Fibroblast of lung (primary cell): ENCODE measurements at places on chromosomes 2 and 18. TPM values are rescaled to one million over a fixed set of nuclear protein-coding genes. Genes with fewer than 3 reads are reported as not detected.

DNA sequence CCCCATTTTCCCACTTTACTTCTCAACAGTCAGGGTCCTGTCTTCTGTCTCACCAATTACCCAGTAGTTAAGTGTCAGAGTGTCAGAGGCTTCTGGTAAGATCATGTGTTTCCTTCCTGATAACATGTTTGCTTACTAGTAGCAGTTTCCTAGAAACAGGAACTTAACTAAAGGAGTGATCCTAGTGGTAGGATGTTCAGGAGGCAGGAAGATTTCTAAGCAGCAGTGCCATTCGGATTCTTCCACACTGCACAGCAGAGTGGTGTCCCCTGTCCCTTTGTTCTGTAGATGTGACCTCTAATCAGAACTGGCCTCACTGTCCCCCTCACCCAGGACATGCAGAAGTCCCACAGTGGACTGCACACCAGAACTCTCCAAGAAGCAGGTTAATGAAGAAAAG, 221.8 kb upstream of the OSR1 start:
- no peak for DNase-seq
- H3K4me1 ChIP-seq: peaks cover 24% of the 10 kb centered on the region
- no peaks in the 10 kb centered on the region for H3K27me3 ChIP-seq
- peak overlapping the region; percentile 46 for H3K27ac ChIP-seq

DNA sequence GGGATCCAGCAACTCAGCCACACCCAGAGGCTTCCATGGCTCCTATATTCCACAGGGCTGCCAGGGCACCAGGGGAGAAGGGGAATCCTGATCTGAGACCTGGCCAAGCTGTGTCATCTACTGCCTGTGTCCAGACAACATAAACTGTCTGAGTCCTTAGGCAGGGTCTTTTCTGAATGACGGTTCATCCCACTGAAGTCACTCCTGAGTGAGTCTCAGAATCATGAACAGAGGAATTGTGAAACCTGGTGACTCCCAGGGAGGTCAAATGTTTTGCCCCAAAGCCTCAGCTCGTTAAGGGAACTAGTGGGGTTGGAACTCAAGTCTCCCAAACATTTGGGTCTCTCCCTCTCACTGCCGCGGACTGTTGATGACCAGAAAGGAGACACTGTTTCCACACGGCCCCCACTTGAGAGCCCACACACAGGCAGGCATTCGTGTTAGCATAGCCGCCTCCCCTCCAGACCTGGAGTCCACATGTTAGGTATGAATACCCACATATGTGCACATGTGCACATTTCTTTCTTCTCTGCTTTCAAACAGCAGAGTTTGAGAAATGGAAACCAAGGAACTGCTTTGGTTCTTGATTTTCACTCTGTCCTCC, 125.0 kb upstream of the MSH6 start:
- no peak overlapping the region for H3K4me3 ChIP-seq
- no peaks in the 10 kb centered on the region for H3K36me3 ChIP-seq
- DNase-seq: no peak
- H3K27ac ChIP-seq: no peak overlapping the region
- H3K27me3 ChIP-seq: no peaks in the 10 kb centered on the region
- no peaks in the 10 kb centered on the region for H3K4me1 ChIP-seq

DNA sequence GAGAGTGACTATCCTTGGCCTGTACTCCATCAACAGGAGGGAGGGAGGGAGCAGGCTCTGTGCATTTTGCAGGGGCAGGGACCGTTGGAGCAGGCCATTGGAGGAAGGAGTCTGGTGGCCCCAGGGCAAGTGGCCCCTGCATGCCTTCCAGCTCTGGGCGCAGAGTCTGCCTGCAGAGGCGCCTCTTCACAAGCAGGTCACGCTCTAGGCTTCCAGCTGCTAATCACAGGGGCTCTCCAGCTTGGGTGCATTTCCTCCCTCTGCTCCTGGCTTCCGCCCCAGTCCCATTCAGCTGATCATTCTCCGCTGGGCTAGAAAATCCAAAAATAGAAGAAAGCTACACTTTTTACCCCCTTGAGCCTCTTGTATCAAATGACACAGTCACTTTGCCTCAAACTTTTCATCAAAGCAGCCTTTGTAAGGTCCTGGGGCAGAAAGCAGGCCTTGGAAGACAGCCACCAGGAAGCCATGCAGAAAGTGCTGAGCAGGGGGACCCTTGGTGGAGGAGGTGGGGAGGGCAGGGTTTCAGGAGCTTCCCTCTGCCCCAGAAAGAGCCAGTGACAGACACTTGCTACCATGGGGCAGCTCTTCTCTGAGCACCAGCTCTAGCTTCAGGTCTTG, 11.3 kb downstream of the TMEM247 start:
- no peak overlapping the region for H3K27ac ChIP-seq
- H3K4me1 ChIP-seq: peaks cover 22% of the 10 kb centered on the region
- no peaks in the 10 kb centered on the region for H3K36me3 ChIP-seq

DNA sequence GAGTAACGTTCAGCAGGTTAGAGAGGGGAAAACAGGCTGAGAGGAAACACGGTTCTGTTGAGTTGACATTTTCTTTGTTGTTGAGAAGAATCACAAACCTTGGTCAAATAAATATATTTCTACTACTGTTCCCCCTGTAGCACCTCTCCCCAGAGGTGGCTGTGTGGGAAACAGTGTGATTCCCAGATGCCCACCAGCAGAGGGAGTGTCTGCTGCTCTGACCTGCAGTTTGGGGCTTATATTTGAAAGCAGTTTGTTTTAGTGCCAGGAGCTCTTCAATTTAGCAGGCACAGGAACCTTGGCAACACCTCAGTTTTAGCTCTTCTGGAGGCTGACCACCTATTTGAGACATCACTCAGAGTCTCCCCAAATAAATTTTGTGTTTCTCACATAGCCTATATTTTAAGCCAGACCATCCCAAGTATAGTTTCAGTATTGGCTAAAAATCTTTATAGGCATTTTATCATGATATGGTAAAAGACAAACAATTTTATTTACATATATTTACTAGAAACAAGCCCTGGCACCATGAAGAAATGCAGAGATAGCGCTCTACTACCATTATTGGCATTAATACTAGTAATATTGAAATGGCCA, 75.7 kb downstream of the PIK3C3 start:
- no peaks in the 10 kb centered on the region for H3K27me3 ChIP-seq
- no peak overlapping the region for H3K27ac ChIP-seq
- no peak for DNase-seq
- peaks cover 2% of the 10 kb centered on the region for H3K36me3 ChIP-seq
- no peak overlapping the region for H3K4me3 ChIP-seq

DNA sequence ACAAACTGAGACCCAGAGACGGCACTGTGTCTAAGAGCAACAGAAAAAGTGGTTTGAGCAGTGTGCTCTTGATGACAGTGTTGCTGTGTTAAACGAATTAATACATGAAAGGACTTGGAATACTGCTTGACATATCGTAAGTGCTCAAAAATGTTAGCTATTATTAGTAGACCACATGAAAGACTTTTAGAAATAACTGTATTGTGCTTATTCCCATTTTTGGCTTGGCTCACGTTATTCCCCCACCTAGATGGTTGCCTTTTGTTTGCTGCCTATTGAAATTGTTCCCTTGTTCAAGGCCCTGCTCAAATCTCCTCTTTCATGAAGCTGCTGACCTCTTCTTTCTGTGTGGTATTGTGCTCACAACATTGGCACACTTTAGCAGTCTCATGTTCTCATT, 27.8 kb upstream of the C2orf74 start:
- no peak overlapping the region for H3K27ac ChIP-seq
- no peaks in the 10 kb centered on the region for H3K4me1 ChIP-seq
- no peaks in the 10 kb centered on the region for H3K36me3 ChIP-seq
- DNase-seq: peak; percentile 71

- H3K4me3 ChIP-seq: no peak overlapping the region
- no peaks in the 10 kb centered on the region for H3K27me3 ChIP-seq
These were observed 51.2 kb downstream of the SFXN5 start for GRCh38 chr2:73020306-73020656.

GRCh38 chr18:50973367-50974126, 5.7 kb downstream of the ELAC1 start:
- peak; percentile 45 for DNase-seq
- no peaks in the 10 kb centered on the region for H3K4me1 ChIP-seq
- no peak overlapping the region for H3K27ac ChIP-seq
- no peak overlapping the region for H3K4me3 ChIP-seq
- no peaks in the 10 kb centered on the region for H3K27me3 ChIP-seq
- peaks cover 4% of the 10 kb centered on the region for H3K36me3 ChIP-seq

DNA sequence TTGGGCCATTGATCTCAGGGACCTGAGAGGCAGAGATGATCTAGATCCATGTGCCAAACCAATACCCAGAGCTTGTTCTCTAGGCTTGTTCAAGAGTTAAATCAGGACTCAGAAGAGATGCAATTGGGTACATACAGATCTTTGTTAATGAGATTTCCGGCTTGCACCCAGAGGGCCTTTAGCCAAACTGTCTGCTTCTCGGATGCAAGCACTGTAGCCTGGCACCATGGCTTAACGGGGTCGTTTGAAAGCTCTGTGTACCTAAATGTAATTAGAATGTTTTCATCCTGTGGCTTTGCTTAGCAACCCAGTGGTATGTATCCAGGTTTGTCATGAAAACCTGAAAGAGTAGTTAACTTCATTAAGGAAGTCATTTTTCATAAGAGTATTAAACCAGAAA, 94.2 kb downstream of the TPGS2 start:
- no peak overlapping the region for H3K4me3 ChIP-seq
- no peak overlapping the region for H3K27ac ChIP-seq
- H3K27me3 ChIP-seq: no peaks in the 10 kb centered on the region
- no peak for DNase-seq

- H3K27me3 ChIP-seq: no peaks in the 10 kb centered on the region
- peaks cover 1% of the 10 kb centered on the region for H3K36me3 ChIP-seq
- H3K27ac ChIP-seq: no peak overlapping the region
- H3K4me1 ChIP-seq: peaks cover 9% of the 10 kb centered on the region
- H3K4me3 ChIP-seq: no peak overlapping the region
These were observed 274.5 kb downstream of the TMX3 start for GRCh38 chr18:68440433-68440832.

Gene ATP6V1B1
- total RNA-seq: 0.77 and 2.1 TPM in 2 replicates

Gene ERBB4
- under 0.01 and 0.17 TPM in 2 replicates for total RNA-seq

Gene GNAL
- total RNA-seq: 0.50 and 0.77 TPM in 2 replicates

Gene COL5A2
- 200 and 253 TPM in 2 replicates for total RNA-seq

Gene ASXL3
- 0.51 and 0.66 TPM in 2 replicates for total RNA-seq
